Amniotic epithelial cell (primary cell): ENCODE measurements at places on chromosomes 6 and 20.

DNA sequence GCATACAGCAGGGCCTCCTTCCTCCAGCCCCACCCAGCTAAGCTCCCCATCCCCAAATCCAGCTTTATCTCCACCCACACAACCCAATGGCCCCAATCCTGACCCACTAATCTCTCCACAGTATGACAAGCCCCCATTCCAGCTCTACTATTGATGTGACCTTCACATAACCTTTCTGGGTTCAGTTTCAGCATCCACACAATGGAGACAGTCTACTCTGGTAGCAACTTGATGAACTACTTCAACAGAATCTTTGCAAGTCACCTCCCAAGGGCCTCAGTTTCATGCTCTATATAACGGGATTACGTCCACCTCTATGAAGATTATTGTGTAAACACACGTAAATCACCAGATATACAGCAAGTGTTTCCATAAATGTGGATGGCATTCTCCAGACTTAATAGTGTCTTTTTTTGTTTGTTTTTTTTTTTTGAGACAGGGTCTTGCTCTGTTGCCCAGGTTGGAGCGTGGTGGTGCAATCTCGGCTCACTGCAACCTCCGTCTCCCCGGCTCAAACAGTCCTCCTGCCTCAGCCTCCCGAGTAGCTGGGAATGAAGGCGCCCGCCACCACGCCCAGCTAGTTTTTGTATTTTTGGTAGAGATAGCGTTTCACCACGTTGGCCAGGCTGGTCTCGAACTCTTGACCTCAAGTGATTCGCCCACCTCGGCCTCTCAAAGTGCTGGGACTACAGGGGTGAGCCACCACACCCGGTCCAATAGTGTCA is 1.4 kb downstream of the AHCY start:
- DNase-seq: no peak

GRCh38 chr20:8043687-8044282 is 24.2 kb upstream of the TMX4 start:
- peak; percentile 58 for DNase-seq

DNA sequence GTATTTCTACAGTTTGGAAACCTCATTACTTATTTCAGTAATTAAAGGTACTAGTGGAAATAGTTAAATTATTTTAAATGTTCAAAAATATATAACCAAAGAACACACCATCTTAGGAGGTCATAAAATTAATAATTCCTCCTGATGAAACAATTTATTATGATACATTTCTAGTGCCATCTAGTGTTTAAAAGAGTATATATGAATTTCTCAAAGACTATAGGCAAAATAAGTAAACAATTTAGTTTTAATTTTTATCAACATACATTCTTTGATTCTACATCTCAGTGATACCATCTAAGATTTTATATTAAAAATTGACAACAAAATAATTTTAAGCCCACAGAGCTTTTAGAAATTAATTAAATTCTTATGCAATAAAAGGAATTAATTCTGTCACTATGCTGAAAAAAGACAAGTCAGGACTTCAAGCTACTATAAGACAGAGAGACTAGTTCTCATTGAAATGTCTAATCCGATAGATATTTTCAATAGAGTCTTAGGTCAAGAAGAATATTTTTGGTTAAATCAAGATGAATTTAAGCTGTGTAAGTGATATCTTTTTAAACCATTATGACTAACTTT is 107.8 kb upstream of the RNF217 start:
- DNase-seq: no peak

- no peak for DNase-seq
These were observed 29.5 kb downstream of the GLP1R start for GRCh38 chr6:39077882-39078594.

- peak; percentile 16 for DNase-seq
These were observed 289.4 kb downstream of the THBS2 start for GRCh38 chr6:168964138-168964835.

- peak; percentile 15 for DNase-seq
These were observed at the start of gene SLC29A1 for GRCh38 chr6:44223319-44224028. TSS of gene SLC29A1 (plus strand) at chr6:44223595. CDS start at chr6:44227314, 3,719 bp downstream.
